Natural killer cell treated with Interleukin-12 subunit alpha and Interleukin-12 subunit beta and Interleukin-15 and Interleukin-18, amount 100 ng/mL, for 72 hours (primary cell): ENCODE measurements at places on chromosomes 4 and X. TPM values are rescaled to one million over a fixed set of nuclear protein-coding genes. Genes with fewer than 3 reads are reported as not detected.

DNA sequence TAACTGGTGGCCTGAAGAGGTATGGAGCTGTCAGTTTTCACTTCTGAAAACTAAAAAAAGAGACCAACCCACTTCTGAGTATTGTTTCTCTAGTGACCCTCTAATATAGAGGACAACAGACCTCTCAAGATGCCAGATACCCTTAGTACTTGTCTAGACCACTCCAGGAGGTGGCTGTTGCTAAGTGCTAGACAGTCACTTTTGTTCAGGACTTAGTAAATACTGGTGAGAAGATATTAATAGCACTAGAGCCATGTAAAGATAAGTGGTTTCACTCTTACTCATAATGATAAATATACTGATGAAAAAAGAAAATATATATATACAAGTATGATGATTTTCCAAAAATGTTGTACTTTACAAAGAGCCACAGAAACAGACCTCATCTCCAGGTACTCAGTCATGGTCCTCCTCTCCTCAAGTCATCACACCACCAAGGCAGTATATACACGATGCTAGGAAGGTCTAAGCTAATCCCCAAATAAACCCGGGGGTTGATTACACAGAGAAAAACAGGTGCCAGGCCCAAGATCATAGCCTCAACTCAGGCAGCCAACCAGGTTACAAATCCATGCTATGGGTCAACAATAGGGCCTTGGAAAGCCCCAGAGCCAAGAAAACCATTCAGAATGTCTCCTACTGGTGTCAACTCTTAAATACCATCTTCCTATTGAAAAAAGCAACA lies 66.9 kb downstream of the ARHGEF9 start:
- DNase-seq = no peak
- H3K4me1 ChIP-seq = no peaks in the 10 kb centered on the region
- no peaks in the 10 kb centered on the region for H3K36me3 ChIP-seq
- no peak overlapping the region for H3K4me3 ChIP-seq

DNA sequence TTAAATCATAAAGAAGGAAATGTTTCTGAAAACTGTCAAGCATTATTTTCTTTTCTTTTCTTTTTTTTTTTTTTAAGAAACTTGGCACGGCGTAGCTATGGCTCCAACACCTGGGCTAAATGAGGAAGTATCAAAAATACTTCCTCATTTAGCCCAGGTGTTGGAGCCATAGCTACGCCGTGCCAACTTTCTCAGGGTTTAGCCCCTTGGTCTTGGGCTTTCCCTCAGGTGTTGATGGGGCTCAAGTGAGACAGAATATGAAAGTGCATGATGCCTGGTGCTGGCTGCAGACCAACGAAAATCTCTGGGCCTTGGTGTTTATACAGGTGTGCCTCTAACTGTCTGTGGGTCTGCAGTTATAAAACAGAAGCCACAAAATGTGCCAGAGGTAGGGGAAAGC lies 132.7 kb downstream of the ARHGAP24 start:
- H3K4me1 ChIP-seq = no peaks in the 10 kb centered on the region
- no peak for DNase-seq
- no peak overlapping the region for H3K4me3 ChIP-seq
- no peaks in the 10 kb centered on the region for H3K36me3 ChIP-seq
- no peak overlapping the region for H3K27ac ChIP-seq

GRCh38 chrX:39581411-39581810 lies 516.3 kb downstream of the BCOR start:
- no peaks in the 10 kb centered on the region for H3K36me3 ChIP-seq
- H3K4me3 ChIP-seq = no peak overlapping the region
- no peak for DNase-seq
- H3K27ac ChIP-seq = no peak overlapping the region
- peaks cover 27% of the 10 kb centered on the region for H3K27me3 ChIP-seq

DNA sequence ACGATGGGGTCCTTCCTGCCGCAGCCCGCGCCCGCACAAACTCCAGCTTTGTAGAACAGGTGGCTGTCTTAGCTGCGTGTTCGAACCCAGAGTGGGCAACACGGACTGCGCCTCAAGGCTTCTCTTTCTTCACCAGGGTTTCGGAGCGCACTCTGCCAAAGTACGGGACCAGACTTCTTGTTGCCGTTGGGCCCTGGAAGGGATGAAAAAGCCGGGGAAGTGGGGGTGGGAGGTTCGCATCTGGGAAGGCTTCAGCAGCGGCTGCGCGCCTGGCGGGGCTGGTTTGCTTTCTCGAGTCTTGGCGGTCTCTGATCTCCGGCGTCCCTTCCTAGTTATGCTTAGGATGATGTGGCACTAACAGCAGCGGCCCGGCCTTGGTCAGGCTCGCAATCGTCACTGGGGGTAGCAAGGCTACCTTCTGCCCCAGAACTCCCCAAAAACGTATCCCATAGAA lies 673 bp downstream of the PARM1 start:
- H3K4me3 ChIP-seq = peak overlapping the region; percentile 55
- no peak for DNase-seq
- peaks cover 28% of the 10 kb centered on the region for H3K27me3 ChIP-seq
- H3K27ac ChIP-seq = no peak overlapping the region

GRCh38 chr4:42396752-42397634 lies at the start of gene SHISA3:
TSS of gene SHISA3 (plus strand) at chr4:42397488. CDS start at chr4:42398057, 569 bp downstream.
- no peak for DNase-seq
- H3K4me1 ChIP-seq = peaks cover 11% of the 10 kb centered on the region
- H3K4me3 ChIP-seq = peak within 1 kb of the TSS; percentile 84
- H3K27ac ChIP-seq = no peak within 1 kb of the TSS
- peaks cover 45% of the 10 kb centered on the region for H3K27me3 ChIP-seq

GRCh38 chr4:17809667-17810066 lies 890 bp downstream of the DCAF16 start:
- peak overlapping the region; percentile 94 for H3K27ac ChIP-seq
- no peaks in the 10 kb centered on the region for H3K27me3 ChIP-seq
- peaks cover 15% of the 10 kb centered on the region for H3K36me3 ChIP-seq
- peaks cover 39% of the 10 kb centered on the region for H3K4me1 ChIP-seq
- DNase-seq = no peak

GRCh38 chr4:80295336-80295735 lies 28.9 kb downstream of the FGF5 start:
- no peaks in the 10 kb centered on the region for H3K4me1 ChIP-seq
- H3K4me3 ChIP-seq = no peak overlapping the region
- H3K27ac ChIP-seq = no peak overlapping the region
- H3K27me3 ChIP-seq = peaks cover 13% of the 10 kb centered on the region

GRCh38 chr4:110641218-110641617 lies 18.3 kb upstream of the PITX2 start:
- H3K4me3 ChIP-seq = no peak overlapping the region
- peaks cover 76% of the 10 kb centered on the region for H3K27me3 ChIP-seq
- H3K36me3 ChIP-seq = peaks cover 4% of the 10 kb centered on the region

- no peaks in the 10 kb centered on the region for H3K4me1 ChIP-seq
- no peaks in the 10 kb centered on the region for H3K36me3 ChIP-seq
- no peak overlapping the region for H3K4me3 ChIP-seq
These were observed 115.2 kb downstream of the SORCS2 start for GRCh38 chr4:7307394-7308099.

- no peaks in the 10 kb centered on the region for H3K36me3 ChIP-seq
- no peak overlapping the region for H3K27ac ChIP-seq
- no peak overlapping the region for H3K4me3 ChIP-seq
- no peaks in the 10 kb centered on the region for H3K4me1 ChIP-seq
These were observed 1381.5 kb upstream of the AGA start for GRCh38 chr4:178823673-178824295.

- no peaks in the 10 kb centered on the region for H3K36me3 ChIP-seq
- DNase-seq = no peak
- no peak overlapping the region for H3K27ac ChIP-seq
- no peak overlapping the region for H3K4me3 ChIP-seq
- no peaks in the 10 kb centered on the region for H3K4me1 ChIP-seq
These were observed 88.6 kb downstream of the ARHGAP36 start for GRCh38 chrX:131146702-131147101.

- no peak overlapping the region for H3K4me3 ChIP-seq
- H3K36me3 ChIP-seq = no peaks in the 10 kb centered on the region
- H3K27me3 ChIP-seq = peaks cover 15% of the 10 kb centered on the region
- DNase-seq = no peak
- H3K27ac ChIP-seq = no peak overlapping the region
These were observed 84.8 kb downstream of the TIGD2 start for GRCh38 chr4:89196056-89196674.

GRCh38 chrX:136467303-136467702 lies 20.4 kb upstream of the BRS3 start:
- H3K27ac ChIP-seq = no peak overlapping the region
- no peaks in the 10 kb centered on the region for H3K27me3 ChIP-seq
- no peaks in the 10 kb centered on the region for H3K36me3 ChIP-seq
- H3K4me1 ChIP-seq = peaks cover 5% of the 10 kb centered on the region
- DNase-seq = no peak
- no peak overlapping the region for H3K4me3 ChIP-seq

- H3K36me3 ChIP-seq = peaks cover 7% of the 10 kb centered on the region
- H3K4me3 ChIP-seq = no peak overlapping the region
- H3K4me1 ChIP-seq = peaks cover 13% of the 10 kb centered on the region
- DNase-seq = no peak
These were observed 243.4 kb downstream of the ARHGAP10 start for GRCh38 chr4:147975325-147975724.

- H3K4me3 ChIP-seq = no peak overlapping the region
- H3K27ac ChIP-seq = no peak overlapping the region
- peaks cover 8% of the 10 kb centered on the region for H3K36me3 ChIP-seq
- H3K27me3 ChIP-seq = no peaks in the 10 kb centered on the region
- no peaks in the 10 kb centered on the region for H3K4me1 ChIP-seq
These were observed 102.0 kb downstream of the HDAC8 start for GRCh38 chrX:72470532-72471223.

- no peak overlapping the region for H3K4me3 ChIP-seq
- no peaks in the 10 kb centered on the region for H3K4me1 ChIP-seq
- peaks cover 5% of the 10 kb centered on the region for H3K36me3 ChIP-seq
These were observed 383.6 kb downstream of the BMPR1B start for GRCh38 chr4:95141361-95141760.

DNA sequence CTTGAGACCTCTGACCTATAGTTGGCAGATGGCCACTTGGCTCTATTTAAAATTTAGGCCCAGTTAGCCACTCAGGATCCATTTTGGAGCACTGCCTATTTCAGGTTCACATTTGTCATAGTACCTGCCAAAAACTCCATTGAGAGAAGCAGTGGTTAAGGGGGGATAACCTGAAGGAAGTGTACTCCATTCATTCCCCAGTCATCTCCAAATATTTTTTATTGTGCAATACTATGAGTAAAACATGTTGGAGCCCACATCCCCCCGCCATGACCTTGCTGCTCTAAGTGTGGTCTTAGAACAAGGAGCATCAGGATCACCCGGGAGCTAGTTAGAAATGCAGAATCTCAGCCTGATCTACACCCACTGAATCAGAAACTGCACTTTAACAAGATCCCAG lies 21.1 kb downstream of the PLP1 start:
- H3K4me1 ChIP-seq = no peaks in the 10 kb centered on the region
- H3K4me3 ChIP-seq = no peak overlapping the region
- H3K36me3 ChIP-seq = no peaks in the 10 kb centered on the region
- H3K27me3 ChIP-seq = no peaks in the 10 kb centered on the region

GRCh38 chr4:102157984-102158383 lies 187.3 kb downstream of the SLC39A8 start:
- H3K4me1 ChIP-seq = no peaks in the 10 kb centered on the region
- no peaks in the 10 kb centered on the region for H3K27me3 ChIP-seq
- DNase-seq = no peak
- no peak overlapping the region for H3K4me3 ChIP-seq
- no peaks in the 10 kb centered on the region for H3K36me3 ChIP-seq
- no peak overlapping the region for H3K27ac ChIP-seq

GRCh38 chrX:46959985-46960700 lies 47.9 kb downstream of the JADE3 start:
- H3K27me3 ChIP-seq = peaks cover 13% of the 10 kb centered on the region
- no peaks in the 10 kb centered on the region for H3K4me1 ChIP-seq
- H3K27ac ChIP-seq = no peak overlapping the region
- DNase-seq = no peak
- H3K4me3 ChIP-seq = no peak overlapping the region
- no peaks in the 10 kb centered on the region for H3K36me3 ChIP-seq

DNA sequence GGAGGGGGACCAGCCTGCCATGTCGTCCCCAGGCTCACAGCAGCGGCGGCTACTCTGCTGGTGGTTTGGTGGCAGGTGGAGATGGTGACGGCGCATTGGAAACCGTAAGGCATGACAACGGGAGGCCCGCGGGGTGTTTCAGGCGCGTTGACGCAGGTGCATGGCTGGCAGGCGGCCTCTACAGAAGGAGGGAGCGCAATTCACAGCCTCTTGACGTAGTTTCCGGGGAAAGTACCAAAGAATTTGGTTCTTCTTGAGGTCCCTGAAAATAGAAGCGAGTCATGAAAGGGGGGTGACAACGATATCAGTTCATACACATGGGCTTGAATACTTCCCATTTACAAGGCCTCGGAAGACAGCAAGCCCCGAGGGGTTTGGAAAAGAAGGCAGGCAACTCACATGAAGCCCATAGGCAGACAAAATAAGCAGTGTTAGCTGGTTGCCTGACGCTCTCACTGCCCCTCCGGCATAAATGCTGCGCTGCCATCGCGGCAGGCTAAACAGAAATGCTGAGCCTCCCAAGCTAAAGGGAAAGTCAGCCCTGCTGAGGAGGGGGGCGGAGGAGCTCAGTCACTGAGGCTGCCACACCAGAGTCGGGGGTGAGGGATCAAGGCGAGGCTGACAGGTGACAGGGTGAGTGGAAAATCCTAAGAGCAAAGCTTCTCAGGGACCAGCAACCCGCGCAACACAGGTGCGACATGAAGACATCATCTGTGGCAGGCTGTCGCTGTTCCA lies 52.3 kb upstream of the PDLIM3 start:
- peaks cover 4% of the 10 kb centered on the region for H3K36me3 ChIP-seq
- peaks cover 58% of the 10 kb centered on the region for H3K27me3 ChIP-seq
- peak overlapping the region; percentile 54 for H3K4me3 ChIP-seq
- peaks cover 10% of the 10 kb centered on the region for H3K4me1 ChIP-seq
- no peak for DNase-seq

Gene SCRG1
- total RNA-seq = not detected

Gene SHROOM4
- not detected for total RNA-seq

Gene TCP11X2
- not detected for total RNA-seq

Gene BANK1
- total RNA-seq = 1.6 TPM

Gene EDA2R
- total RNA-seq = 0.28 TPM

Gene MAGEA4
- not detected for total RNA-seq

Gene GPR50
- total RNA-seq = not detected

Gene CCDC160
- 0.21 TPM for total RNA-seq

Gene ARHGAP6
- 0.14 TPM for total RNA-seq

Gene DLG3
- 13.2 TPM for total RNA-seq

Gene CT45A10
- total RNA-seq = not detected

Gene MAGEA9B
- total RNA-seq = not detected

Gene MAMLD1
- total RNA-seq = 3.5 TPM

Gene KIF4A
- total RNA-seq = 29.8 TPM
